ENCODE measurements at places on chromosomes 7 and 10.

- no peak for DNase-seq
Measured at GRCh38 chr10:6052247-6053221, 9.6 kb downstream of the IL2RA start.

DNA sequence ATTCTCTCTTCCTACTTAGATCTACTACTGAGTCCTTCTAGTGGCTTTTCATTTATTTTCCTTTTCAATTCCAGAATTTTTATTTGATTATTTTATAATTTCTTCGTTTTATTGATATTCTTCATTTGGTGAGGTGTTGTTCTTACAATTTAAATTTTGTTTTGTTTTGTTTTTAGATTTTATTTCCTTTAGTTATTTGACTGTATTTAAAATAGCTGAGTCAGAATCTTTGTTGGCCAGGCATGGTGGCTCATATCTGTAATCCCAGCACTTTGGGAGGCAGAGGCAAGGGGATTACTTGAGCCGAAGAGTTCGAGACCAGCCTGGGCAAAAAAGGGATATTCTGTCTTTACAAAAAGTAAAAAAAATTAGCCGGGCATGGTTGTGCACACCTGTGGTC is 36.1 kb downstream of the AKAP9 start:
- DNase-seq: no peak

DNA sequence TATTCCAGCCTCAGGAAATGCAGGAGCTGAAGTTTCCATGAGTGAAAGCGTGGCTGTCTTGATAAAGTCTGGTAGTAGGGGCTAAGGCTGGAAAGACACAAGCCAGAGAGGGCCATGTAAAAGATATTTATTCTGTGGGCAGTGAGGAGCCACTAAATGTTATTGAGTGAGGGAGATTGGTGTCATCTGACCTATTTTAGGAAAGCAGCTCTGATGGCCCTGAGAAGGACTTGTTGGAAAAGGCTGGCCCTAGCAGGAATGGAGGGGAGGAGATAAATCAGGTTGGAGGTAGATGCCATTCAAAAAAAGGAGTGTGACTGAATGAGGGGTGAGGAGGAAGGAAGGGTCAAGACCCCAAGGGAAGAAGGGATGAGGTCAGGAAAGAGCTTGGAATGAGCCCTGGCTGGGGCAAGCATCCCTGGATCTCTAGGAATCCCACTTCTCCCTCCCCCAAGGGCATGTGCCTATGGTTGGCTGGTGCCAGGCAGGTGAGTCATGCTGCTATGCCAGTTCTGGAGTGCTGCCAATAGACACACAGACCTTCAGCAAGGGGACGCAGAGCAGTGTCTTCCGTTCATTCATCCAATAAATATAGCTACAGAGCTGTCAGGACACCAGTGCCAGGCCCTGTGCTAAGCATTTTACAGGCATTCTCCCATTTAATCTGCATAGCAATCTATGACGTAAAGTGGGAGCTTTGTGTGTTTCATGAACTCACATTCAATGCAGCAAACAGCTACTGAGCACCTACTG is 2.0 kb downstream of the ANKRD2 start:
- peak; percentile 91 for DNase-seq

GRCh38 chr7:102281785-102282184 is 4.9 kb upstream of the SH2B2 start:
- DNase-seq: no peak

DNA sequence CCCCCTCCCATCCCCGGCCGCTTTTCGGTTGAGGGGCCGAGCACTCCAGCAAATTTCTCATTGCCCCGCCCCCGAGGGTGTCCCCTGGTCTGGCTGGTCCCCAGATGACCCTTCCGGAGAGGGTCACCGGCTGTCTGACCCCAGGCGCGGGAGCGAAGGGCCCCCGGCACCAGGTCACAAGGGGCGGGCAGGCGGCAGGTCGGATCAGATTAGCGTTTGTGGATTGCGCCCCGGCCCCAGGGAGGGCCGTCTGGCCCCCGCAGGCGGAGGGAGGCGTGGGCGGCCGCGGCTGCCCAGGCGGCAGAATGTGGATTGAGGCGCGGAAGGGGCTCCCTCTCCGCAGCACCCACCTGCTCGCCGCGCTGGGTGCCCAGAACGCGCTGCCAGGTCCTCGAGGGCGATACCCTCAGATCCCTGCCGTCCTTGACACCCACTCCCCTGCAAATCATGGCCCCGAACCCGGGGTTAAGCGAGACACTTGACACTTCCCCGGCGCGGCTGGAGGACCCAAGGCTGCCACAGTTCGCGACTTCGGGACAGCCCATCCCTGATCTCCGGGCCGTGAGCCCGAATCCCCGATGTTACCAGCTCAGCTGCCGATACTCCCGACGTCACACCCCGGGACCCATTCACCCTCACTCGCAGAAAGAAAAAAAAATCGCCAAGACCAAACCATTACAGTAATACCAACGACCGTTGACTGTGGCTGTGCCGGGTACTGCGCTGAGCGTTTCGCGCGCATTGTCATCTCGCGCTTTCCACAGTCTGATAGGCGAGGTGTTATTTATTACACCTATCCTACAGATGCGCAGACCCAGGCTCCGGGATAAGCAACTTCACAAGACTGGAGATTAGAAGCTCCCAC is 953 bp downstream of the NODAL start:
- no peak for DNase-seq

DNA sequence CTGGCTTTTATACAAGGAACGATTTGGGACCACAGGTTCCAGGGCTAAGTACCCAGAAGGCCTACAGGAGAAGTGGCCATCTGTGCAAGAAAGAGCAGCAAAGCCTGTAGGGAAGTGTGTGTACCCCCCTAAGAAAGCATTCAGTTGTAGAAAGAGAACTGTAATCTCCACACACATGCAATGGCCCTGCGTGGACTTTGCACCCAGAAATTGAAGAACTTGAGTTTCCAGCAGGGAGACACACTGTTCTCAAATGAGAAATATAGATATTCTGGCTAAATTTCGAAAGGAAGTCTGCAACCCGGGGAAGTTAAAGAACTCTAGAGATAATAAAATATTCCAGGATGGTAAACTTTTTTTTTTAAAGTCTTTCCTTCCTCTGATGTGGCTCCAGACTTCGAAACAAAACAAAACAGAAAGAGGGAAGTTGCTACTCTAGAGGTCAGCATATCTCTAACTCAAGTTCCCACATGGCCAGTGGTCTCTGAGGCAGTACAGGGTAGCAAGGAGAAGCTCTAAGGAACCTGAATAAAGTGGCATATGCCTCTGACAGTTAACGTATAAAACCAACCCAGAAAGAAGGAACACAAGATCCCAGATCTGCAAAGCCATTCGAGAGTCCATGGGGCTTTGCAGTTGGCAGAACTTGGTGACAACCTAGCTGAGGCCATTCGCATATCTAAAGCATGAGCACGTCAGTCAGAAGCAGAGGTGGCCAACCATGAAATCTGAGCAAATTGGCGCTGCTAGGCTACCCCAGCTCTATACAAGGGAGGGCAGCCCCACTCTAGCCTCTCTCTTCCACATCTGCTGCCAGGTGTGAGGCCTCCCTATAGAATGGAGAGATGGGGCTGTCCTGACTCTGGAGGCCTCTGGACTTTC is 56.6 kb downstream of the ELMO1 start:
- DNase-seq: no peak

GRCh38 chr10:79022565-79023230 is 46.1 kb upstream of the ZMIZ1 start:
- no peak for DNase-seq

DNA sequence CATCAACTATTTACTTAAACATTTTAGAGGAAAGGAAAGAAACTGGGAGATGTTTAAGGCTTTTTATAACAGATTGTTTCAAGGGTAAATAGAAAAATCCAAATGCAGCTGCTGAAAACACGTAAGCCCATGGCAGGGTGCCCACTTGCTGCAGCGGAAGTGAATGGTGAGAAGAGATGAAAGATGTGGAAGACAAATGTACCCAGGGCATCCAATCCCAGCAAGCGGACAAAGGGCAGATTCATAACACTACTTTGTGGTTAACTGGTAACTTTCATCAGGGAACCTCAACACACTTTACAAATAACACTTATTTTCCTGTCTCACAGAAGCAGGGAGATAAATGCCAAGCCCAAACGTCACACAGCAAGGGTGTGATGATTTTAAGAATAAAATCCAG is 358.4 kb downstream of the KCNMA1 start:
- peak; percentile 54 for DNase-seq

GRCh38 chr7:116273918-116274301 is 63.6 kb downstream of the TES start:
- no peak for DNase-seq

GRCh38 chr7:126689037-126689436 is 563.7 kb downstream of the GRM8 start:
- no peak for DNase-seq

- peak; percentile 29 for DNase-seq
Measured at GRCh38 chr7:27774717-27775328, 34.9 kb downstream of the TAX1BP1 start.

- DNase-seq: no peak
Measured at GRCh38 chr10:127452568-127452967, 96.5 kb upstream of the NPS start.

DNA sequence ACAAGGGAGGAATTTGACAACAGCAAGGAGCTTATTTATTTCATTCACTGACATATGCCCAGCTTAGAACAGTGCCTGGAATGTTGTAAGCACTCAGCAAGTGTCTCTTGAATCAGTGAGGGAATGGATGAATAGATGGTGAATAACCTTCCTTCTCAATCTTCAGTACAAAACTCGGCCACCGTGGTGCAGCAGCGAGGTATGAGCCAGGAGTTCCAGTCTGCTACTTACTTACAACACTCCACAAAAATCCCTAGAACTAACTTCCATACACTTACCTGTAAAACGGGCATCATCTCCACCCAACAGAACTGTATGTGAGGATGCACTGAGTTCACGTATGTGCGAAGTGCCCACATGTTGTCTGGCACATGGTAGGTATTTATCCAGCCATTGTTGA is 237.4 kb downstream of the WDR11 start:
- DNase-seq: no peak

- DNase-seq: no peak
Measured at GRCh38 chr7:103343332-103343731, 1.2 kb downstream of the DNAJC2 start.

GRCh38 chr10:71094712-71095390 is 117.5 kb upstream of the UNC5B start:
- DNase-seq: no peak

- DNase-seq: no peak
Measured at GRCh38 chr10:103706762-103707161, 148.6 kb downstream of the SH3PXD2A start.

DNA sequence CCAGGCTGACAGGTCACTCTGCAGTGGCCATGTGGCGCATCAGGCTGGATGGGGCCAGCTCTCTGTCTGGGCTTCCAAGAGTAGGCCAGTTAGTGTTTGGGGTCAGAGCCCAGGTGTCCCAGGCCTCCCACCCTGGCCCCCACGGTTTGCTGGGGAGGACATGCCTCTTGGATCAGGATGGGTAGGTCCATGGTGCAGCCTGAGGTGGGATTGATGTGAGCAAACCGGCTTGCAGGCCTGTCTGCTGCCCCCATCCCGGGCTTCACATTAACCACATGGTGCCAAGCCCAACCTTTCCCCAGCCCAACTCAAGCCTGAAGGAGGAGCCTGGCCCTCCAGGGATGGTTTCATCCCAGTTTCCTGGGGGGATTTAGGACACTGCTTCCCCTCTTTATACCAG is 39.2 kb downstream of the LDB3 start:
- no peak for DNase-seq

GRCh38 chr7:24722386-24723177 is 34.7 kb downstream of the GSDME start:
- DNase-seq: no peak

DNA sequence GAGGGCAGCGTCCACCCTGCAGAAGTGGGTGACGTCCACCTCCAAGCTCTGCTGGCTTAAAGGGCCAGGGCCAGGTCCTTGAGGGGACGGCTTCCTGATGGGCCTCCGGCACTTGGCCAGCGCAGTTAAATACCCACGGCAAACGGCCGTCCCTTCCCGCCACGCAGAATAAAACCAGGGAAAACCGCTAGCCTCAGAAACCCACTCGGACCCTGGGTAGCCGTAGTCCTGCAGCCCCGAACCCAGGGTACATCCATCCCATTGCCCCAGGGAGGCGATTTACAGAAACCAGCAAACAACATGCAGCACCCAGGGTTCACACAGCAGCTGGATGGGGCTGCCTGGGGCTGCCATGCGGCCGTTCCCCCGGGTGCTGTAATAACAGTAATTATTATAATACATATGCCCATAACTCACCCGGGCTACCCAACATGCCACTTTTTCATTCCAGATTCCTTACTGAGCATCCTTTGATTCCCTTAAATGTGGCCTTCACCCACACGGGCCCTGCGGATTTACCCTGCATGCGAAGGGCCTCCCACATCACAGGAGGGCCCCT is 81.5 kb upstream of the PDGFA start:
- no peak for DNase-seq

DNA sequence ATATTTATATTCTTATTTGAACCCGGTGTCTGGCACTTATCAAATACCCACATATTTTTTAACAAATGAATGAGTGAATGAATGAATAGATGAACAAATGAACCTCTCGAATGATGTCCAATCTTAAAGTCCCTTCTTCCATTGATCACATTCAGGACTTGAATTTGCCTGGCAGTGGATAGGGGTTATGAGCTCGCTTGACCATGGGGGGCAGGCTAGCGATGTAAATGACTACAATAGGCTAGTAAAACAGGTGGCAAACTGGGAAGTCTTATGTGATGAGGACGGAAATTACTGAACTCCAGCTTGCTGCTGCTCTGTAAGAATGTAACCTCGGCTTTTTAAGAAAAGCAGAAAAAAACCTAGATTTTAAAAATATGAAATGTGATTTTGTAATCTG is 247.7 kb upstream of the DKK1 start:
- no peak for DNase-seq

DNA sequence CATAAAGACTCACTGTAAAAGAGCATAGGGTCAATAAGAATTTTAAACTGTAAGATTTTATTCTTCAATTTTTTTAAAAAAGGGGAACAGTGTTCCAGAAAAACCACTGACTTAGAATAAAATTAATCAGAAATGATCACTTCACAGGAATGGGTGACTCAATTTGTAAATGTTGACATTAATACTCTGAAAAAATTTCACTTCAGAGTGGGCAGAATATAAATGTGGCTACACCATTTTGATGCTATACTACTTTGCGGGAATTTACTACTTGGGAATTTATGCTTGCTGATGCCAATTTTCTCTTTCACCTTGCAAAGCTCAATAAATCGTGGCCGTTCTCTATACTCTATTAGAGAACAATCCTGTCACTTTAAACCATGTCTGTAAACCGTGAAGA is 126.9 kb downstream of the HIBADH start:
- no peak for DNase-seq

- no peak for DNase-seq
Measured at GRCh38 chr10:130400890-130401289, 264.7 kb downstream of the GLRX3 start.
